ENCODE measurements at places on chromosomes 5 and 9.

DNA sequence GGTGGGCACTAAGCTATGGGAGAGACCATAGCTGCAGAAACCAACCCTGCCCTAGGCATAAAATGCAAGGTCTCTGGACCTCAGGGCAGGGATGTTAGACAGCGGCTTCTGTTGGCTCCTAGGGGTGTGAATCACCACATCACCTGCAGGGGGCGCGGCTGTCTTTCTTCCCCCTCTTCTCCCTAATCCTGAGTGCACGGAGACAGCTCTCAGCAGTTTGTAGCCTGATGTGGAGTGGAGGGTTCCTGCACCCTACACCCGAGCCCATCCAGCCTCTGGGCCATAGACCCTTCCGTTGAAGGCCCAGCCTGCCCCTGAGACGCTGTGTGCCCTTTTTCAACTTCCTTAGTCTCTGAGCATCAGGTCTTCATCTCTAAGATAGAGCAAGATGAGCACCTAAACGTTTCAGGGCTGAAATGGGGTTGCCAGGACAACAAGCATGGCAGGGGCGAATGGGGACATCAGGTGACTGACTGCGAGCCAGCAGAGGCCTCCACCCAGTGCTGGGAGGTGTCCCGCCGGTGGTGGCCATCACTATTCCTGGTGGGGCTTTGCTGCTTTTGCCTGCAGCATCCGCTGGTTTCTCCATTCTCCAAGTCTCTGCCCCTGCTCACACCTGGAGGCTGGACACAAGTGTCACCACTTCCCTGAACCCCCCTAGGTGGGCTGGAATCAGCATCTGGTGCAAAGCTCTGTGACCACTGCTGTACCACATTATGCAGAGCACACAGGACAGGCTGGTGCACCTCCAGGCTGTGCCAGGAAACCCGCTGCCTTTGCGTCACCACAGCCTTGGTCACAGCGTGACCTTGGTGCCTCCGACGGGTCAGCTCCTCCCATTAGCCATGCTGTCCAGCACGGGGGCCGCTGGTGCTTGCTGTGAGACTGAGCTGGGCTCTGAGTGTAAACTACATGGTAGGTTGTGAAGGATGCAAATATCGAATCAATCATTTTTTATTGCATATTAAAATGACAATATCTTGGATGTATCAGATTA is 2.5 kb upstream of the SEC16A start:
- DNase-seq, result peak; percentile 62

DNA sequence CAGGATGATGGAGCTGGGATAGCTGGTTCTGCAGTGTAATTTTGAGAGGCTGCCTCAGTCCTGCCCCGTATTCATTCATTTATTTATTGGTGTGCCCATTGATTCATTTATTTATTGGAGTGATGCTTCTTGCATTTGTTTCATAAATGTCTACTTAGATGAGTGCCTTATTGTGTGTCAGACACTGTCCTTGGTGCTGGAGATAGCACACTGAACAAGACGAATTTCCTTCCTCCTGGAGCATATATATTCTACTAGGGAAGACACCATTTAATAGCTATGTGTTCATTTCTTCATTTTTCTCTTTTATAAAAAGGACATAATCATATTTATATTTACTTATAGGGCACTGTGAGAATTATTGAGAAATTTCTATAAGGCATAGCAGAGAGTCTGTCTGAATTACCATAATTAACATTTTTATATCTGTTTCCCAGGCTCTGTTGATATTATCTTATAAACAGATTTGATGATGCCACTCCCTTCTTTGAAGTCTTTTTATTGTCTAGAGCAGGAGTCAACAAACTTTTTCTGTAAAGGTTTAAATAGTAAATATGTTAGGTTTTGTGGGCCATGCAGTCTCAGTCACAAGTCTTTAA is 433.9 kb upstream of the ZNF608 start:
- DNase-seq, result no peak

- no peak for DNase-seq
Measured at GRCh38 chr5:6554812-6555211, 78.0 kb downstream of the NSUN2 start.

DNA sequence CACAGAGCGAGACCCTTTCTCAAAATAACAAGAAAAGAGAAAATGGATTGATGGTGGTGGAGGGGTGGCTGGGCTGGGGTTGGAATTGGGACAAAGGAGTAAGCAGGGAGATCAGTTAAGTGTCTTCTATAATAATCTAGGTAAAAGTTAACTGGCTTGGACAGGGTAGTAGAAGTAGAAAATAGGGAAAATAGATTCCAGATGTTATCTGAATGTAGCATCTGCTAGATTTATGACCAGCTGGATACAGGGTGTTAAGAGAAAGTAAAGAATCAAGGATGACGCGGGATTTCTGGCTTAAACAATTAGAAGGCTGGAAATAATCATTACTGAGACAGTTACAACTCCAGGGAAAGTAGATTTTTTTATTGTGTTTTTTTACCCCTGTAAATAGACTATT is 13.0 kb downstream of the PPP6C start:
- DNase-seq, result no peak

- peak; percentile 47 for DNase-seq
Measured at GRCh38 chr9:22446589-22446949, at the start of gene DMRTA1. DMRTA1 (plus strand) TSS chr9:22446824; CDS start chr9:22447066, 242 bp downstream.
